ENCODE measurements at places on chromosomes 11 and 22.

DNA sequence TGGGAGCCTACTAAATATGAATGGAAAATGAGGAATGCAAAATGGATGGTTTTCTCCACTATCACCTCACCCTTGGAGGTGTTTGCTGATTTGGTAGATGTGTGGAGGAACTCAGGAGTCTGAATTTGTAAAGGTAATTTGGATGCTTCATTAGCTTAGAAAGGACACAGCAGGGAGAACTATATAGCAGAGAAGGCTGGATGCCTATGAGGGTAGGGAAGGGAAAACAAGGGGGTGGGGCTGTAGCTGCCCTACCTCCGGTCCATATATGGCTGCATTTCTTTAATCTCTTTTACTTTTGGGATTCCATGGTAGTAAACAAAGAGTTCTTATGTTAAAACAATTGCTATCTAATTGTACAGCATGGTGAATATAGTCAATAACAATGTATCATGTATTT, 4.8 kb upstream of the EHF start:
- no peaks in the 10 kb centered on the region for H3K27me3 ChIP-seq
- H3K27ac ChIP-seq: no peak overlapping the region
- no peak for DNase-seq
- H3K4me1 ChIP-seq: peaks cover 4% of the 10 kb centered on the region
- no peak overlapping the region for H3K4me3 ChIP-seq

DNA sequence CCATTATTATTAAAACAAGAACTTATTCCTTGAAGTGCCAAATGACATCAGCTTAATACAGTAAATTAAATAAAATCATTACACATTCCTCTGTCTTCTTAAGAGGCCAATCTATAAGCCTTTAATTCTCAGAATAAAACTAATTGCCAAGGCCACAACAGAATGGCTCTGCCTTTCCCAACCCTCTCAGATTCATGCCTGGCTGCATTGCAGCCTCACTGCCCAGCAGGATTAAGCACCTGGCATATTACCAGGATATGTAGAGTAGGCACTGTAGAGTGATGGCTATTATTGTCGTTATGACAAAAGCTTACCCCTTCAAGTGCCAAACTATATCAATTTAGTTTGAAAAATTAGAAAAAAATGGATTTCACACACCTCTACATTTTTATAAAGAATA, 9.4 kb upstream of the CALCA start:
- no peak for DNase-seq
- no peak overlapping the region for H3K4me3 ChIP-seq
- no peaks in the 10 kb centered on the region for H3K27me3 ChIP-seq
- peaks cover 3% of the 10 kb centered on the region for H3K4me1 ChIP-seq

DNA sequence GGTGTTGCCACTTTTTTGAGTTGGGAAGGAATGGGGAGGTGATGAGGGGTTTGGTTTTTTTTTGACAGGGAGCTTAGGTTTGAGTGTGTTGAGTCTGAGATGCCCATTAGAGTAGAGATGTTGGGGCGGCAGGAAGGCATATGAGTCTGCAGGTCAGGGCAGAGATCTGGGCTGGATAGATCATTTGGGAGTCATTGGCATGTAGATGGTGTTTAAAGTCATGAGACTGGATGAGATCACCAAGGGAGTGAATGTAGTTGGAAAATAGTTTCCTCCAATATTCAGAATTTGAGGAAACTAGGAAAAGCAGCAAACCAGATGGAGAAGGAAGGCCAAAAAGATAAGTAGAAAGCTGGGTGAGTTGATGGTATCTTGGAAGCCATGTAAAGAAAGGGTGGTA, 2.1 kb upstream of the ANAPC15 start:
- H3K4me1 ChIP-seq: peaks cover 2% of the 10 kb centered on the region
- H3K4me3 ChIP-seq: no peak overlapping the region
- DNase-seq: no peak
- H3K27me3 ChIP-seq: no peaks in the 10 kb centered on the region

DNA sequence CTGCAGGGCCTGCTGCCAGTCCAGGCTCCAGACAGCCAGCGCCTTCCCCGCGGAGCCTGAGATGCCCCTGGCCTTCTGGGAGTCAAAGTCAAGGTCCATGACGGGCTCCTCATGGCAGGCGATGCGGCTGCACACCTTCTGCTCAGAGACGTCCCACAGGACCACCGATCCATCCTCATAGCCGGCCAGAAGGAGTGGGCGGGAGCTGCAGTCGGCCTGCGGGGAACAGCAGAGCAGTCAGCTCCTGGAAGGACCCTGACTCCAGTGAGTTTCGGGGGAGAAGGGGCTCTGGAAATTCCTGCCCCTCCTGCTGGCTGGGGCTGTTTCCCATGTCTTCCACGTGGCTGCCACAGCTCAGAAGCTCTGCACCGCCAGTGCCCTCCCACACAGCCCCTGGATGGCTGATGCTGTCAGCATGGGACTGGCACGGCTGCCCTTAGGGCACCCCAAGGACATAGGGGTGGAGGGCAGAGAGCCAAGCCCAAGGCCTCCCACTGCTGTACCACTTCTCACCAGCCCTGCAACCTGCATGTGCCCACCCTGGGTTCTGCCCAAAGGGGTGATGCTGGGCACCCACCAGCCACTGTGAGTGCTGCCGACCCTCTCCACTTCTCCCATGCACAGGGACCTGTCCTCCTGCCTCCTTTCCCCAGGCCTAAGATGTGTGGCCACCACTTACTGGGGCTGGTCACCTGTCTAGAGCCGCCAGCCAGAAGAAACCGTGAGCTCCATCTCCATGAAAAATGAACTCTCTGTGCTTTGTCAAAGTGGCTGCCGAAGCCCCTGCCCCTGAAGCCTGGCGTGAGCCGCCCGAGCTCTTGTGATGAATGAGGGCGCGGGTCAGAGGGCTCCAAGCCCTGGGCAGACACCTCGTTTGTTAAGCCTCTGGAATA, 41.7 kb downstream of the TBX1 start:
- DNase-seq: no peak
- no peaks in the 10 kb centered on the region for H3K4me1 ChIP-seq
- no peak overlapping the region for H3K4me3 ChIP-seq
- H3K27ac ChIP-seq: no peak overlapping the region

DNA sequence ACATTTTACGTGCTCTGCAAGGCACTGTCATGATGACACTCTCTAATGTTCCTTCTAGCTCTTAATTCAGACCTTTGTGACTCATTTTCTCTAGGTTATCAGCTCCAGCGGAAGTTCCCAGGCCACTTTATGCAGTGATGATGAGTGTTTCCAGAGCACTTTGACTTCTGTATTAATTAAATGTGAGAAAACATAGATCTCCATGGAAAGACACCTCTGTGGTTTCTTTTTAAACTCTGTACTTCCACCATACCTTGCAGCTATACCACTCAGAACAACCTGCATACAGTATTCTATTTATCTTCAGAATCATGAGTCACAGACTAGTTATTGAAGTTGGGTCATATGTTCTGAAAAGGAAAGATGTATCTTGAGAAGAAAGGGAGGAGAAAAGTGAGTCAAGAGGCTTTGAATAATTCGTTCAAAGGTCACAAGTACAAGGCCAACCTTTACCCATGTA, 175.6 kb upstream of the TENM4 start:
- no peak overlapping the region for H3K4me3 ChIP-seq
- H3K27ac ChIP-seq: no peak overlapping the region
- H3K36me3 ChIP-seq: no peaks in the 10 kb centered on the region
- H3K27me3 ChIP-seq: no peaks in the 10 kb centered on the region
- no peaks in the 10 kb centered on the region for H3K4me1 ChIP-seq

All from mesendoderm (in vitro differentiated cells).